HS-27A (cell line): ENCODE measurements at places on chromosomes 2 and 18.

DNA sequence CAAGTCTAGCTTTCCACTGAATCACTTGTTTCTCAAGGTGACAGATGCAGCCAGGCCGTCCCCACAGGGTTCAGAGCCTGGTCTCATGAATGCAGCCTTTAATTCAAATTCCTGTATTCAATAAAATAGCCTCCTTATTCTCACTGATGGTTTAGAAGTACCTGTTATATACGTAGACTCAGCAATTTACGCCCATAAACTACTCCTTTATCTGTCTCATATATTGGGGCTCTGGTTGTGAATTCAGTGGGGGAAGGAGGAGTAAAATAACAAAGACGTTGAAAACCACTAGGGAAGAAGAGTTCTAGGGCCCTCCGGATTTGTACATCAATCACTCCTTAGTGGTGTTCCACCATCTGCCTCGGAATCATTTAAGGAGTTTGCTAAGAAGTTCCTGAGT, 1.7 kb downstream of the OBSL1 start:
- no peak for DNase-seq

DNA sequence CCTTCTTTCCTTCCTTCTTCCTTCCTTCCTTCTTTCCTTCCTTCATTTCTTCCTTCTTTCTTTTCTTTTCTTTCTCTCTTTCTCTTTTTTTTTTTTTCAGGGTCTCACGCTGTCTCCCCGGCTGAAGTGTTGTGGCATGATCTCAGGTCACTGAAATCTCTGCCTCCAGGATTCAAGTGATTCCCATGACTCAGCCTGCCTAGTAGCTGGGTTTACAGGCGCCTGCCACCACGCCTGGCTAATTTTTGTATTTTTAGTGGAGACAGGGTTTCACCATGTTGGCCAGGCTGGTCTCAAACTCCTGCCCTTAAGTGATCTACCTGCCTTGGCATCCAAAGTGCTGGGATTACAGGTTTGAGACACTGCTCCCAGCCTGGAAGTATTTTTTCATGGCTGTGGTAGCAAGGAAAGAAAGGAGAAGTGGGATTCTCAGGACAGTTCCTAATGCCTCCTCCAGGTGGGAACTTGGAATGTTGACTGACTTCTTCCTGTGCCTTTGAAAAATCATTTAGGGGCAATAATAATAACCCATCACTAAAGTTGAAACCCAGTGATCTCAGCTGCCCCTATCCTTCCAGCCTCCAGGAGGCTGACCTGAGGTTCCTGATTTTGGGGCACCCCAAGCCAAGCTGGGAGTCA, 89.3 kb upstream of the CELF4 start:
- no peak for DNase-seq

DNA sequence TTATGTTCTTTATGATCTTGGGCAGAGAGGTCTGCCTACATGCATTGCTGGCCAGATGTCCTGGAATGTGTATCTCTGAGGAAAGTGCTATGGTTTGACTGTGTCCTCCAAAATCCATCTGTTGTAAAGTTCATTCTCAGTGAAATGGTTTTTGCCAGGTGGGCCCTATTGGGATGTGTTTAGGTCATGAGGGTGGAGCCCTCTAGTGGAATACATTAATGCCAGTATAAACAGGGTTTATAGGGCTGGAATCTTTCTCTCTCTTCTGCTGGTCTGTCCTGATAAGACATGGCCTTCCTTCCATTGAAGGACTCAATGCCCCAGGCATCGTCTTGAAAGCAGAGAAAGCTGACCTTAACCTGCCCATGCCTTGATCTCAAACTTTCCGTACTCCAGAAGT, 258.5 kb downstream of the RPIA start:
- DNase-seq, result no peak

DNA sequence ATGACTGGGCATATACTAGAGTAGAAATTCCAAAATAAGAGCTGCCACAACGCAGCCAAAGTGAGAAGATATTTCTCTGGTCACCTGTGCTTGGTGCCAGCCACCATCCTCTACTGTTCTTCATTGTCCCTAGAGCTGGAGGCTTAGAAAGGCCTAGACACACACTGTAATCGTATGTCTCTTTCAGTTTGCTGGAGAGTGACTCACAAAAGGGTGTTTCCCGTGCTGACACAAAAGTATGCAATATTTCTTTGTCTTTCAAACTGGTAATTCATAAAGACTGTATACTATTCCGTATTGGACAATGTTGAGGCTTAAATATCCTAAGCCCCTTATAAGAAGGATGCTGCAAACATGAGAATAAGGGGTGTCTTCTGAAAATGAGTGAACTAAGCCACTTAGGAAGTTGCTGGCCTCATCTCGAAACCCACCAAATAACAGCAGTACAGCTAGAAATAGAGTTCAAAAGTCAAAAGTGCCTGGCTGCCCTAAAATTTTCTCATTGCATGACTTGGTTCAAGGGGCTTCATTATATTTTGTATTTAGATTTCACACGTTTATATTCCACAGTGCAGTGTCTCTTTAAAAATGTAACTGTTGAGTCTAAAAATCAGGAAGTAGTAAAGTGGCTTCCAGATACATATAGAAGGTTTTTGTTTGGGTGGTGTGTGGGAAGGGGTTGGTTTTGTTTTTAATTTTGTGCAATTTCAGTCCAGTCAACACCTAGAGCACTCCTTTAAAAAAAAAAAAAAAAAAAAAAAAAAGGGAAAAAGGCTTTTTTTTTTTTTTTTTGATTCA, 601.1 kb downstream of the ARHGAP15 start:
- peak; percentile 15 for DNase-seq

DNA sequence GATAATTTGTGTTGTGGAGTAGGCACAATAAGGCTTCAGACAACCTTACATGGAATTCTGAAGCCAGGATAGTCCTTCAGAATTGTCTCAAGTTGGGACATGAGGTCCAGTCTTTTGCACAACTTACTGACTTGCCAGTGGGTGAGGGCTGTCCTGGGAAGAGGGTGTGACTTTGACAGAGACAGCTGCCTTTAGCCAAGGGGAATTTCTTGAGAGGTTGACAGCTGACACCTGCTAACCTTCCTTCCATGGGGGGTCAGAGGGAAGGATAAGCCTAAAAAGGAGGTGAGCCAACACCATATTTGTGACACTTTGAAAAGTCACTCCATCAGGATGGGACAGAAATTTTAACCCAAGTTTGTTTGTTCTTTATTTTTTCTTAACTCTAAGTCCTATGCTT, 907.8 kb upstream of the CRIM1 start:
- no peak for DNase-seq

GRCh38 chr2:155363349-155363888, 664.9 kb downstream of the KCNJ3 start:
- DNase-seq, result no peak

- DNase-seq, result no peak
Measured at GRCh38 chr2:1936427-1936980, 192.2 kb upstream of the PXDN start.

- no peak for DNase-seq
Measured at GRCh38 chr18:4888251-4889040, 308.6 kb downstream of the AKAIN1 start.

GRCh38 chr2:128412181-128412871, 93.7 kb upstream of the HS6ST1 start:
- no peak for DNase-seq

- no peak for DNase-seq
Measured at GRCh38 chr2:157439824-157440186, 4.1 kb downstream of the CYTIP start.

GRCh38 chr2:28296243-28296642, 96.4 kb upstream of the FOSL2 start:
- peak; percentile 62 for DNase-seq

DNA sequence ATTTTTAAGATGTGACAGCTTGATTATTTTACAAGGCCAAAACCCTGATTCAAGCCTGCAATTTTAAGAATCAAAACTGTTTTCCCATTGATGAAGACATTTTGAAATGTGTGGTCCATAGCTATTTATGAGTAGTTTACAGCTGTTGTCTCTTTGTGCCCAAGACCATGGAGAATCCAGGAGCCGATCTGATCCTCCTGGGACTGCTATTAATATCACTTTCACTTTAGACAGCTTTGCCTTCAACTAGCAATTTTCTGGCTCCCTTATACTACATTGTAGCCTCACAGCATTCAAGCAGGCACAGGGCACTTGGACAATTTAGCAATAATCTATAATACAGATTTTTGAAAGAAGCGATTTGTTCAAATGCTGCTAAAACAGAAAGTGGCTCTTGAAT, 172.9 kb downstream of the SLC8A1 start:
- no peak for DNase-seq

GRCh38 chr2:136255648-136256461, 137.9 kb upstream of the CXCR4 start:
- DNase-seq, result no peak

- no peak for DNase-seq
Measured at GRCh38 chr2:176075481-176075880, 8.3 kb downstream of the EVX2 start.

DNA sequence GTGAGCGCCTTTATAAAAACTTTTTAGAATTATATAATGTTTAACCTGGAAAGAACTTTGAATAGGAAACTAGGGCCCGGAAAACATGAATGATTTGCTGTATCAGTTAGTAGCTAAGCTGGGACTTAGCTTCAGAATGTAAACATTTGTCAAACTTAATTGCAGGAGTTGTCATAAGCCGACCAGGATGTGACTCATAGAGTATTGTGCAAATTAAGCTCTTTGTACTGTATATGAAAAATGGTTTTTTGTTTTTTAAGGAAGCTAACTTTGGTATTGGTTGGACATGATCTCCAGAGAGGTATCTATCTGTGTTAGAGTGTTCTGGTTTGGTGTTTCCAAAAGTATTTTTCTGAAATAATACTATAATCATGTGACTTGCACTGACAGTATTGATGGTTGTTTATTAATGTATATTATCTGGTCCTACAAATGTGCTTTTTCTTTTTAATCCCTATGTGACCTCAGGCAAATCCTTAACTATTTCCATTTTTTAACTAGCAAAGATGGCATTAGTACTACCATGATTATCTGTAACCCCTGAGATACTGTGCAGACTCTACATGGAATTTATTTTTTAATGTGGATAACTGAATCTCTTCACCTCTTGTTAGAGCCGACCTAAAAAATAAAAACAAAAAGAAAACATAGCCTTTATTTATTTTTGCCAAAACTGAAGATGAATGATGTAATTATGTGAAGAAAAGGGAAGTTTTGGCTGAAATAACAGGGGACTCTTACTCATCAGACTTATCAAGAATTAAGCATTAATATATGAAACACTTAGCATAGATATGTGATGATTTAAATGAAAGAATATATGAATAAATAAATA, 11.7 kb downstream of the YIPF4 start:
- no peak for DNase-seq

GRCh38 chr2:241201445-241202267, 13.2 kb downstream of the ANO7 start:
- DNase-seq, result no peak

DNA sequence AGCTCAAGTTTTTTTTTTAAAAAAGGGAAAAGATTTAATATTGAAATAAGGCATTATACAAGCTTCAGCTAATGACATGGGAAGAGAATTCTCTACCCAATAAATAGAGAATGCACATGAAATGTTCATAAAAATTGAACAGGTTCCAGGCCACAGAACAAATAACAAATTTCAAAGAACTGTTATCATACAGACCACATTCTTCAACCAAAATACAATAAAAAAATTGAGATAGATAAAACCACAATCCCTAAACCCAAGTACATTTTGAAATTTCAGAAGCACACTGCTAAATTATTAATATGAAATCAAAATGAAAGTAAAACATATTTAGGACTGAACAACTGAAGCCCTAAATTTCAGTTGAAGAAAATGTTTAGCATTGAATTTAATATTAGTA, 89.6 kb downstream of the BCL2 start:
- no peak for DNase-seq

GRCh38 chr2:48207851-48208250, 301.6 kb upstream of the FBXO11 start:
- no peak for DNase-seq

DNA sequence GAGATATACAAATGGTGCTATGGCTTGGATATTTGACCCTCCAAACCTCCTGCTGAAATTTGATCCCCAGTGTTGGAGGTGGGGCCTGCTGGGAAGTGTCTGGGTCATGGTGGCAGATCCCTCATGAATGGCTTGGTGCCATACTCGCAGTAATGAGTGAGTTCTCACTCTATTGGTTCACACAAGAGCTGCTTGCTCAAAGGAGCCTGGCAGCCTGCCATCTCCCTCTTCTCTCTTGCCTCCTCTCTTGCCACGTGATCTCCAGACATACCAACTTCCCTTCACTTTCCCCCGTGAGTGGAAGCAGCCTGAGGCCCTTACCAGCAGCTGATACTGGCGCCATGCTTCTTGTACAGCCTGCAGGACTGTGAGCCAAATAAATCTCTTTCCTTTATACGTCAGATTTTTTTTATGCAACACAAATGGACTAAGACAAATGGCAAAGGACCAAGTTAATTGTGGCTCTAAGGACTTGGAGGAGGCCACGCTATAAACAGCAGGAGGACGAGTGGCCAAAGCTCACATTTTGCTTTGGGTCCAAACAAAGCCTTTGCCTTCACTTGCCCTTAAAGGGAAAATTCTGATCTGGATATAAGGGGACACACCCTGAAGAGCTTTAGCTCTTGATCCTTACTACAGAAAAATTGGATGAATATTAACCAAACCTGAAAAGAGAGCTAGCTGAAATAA, 214.7 kb downstream of the SS18 start:
- no peak for DNase-seq

- no peak for DNase-seq
Measured at GRCh38 chr18:43682196-43682595, 404.9 kb upstream of the SYT4 start.

DNA sequence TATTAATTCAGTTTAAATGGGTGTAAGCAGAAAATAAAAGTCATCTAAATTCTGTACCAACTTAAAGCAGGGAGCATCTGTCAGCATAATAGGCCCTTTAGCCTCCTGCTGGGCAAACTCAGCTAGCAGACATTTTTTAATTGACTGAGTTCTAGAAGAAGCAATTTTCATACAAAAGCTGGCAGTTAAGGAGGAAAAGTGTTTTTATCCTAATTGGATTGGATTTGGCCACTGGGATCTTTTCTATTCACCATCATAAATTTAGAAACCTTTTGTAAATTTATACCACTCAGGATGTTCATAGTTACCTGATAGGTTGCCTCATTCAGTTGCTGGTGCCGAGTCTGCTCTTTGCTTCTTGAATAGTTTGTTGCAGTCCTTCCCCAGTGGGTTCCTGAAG, 262.7 kb upstream of the FSIP2 start:
- no peak for DNase-seq

DNA sequence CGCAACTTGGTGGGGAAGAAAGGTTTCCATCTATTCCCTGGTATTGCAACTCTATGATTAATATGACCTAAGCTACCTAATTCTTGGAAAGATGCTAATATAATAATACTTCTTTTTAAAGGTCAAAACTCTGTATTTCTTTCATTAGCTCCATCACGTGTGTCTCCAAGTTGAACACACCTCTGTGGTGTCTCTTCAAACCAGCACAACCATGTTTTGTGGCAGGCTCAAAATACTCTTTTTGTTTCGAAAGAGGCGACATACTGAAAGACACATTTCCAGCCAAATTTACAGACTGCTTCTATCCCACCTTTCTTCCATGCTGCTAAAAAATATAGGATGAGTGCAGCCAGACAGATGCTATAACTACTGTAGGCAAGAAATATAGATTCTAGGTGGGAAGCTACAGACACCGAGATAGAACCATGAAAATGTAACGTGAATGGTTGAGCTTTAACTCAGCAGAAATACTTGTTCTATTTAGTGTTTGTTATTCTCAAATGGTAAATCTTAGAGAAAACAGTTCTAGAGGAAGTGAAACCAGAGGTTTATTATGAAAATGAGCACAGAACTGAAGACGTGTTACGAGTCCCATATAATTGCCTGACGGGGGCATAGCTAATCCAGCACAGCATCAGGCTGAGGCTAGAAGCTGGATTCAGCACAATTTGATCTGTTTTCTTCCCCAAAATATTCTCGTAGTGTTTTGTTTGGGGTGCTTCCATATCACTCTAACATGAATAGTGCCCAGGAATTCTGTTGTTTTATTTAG, 991.5 kb upstream of the FANCL start:
- no peak for DNase-seq
